ENCODE measurements at places on chromosomes 11 and 22.

DNA sequence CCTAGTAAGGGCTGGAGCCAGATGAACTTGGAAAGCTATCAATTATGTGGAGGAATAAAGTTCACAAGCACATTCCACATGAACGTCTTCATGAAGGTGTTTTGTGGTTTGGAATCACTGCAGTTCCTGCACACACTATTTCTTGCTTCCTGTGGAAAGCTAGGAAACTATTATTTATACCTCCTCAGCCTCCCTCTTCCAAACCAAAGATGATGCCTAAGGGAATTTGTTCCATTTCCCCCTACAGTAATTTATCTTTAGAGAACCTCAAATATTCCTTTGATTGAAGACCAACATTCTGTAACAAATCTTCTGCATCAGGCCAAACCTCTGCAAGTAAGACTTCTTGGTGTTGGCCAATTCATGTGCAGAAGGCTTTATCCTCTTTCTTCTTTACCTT is 115.8 kb upstream of the ARHGAP20 start:
- DNase-seq, result no peak

- DNase-seq, result no peak
Measured at GRCh38 chr11:82872377-82873150, 27.7 kb downstream of the PRCP start.

DNA sequence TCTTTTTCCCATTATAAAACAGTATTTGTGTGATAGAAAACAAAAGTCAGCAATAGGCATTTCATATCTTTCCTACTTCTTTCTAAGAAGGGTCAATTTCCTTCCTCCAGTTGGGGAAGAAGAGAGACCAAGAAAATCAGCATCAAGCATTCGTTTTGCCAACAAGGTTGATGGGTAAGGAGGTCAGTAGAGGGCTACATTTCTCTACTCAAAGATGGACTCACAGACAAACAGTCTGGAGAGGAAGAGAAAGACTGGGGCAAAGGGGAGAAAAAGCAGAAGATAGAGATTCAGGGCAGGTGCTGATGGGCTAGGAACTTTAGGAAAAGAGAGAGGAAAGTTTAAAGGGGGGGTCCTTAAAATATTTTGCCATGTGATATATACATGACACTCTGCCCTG is 8.6 kb upstream of the MTNR1B start:
- DNase-seq, result no peak

- no peak for DNase-seq
Measured at GRCh38 chr11:62604460-62605120, 2.9 kb upstream of the MTA2 start.

- DNase-seq, result no peak
Measured at GRCh38 chr11:14700593-14700992, 57.0 kb downstream of the PDE3B start.

DNA sequence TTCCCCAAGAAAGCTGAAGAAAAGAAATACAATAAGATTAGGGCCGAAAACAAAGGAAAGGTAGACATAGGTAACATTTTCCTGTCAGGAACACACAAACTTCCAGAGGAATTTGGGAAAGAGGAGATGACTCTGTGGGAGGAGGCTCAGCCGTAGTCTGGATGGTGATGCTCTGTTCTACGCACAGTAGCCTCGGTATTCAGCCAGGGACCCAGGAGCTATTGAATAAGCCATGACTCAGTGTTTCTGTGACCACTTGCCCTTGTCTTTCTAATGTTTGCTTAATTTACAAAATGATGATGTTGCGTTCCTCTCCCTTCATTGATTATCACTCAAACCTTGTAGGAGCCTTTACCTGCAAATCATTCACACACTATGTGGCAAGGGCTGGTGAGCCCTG is 745.0 kb downstream of the NTM start:
- no peak for DNase-seq

DNA sequence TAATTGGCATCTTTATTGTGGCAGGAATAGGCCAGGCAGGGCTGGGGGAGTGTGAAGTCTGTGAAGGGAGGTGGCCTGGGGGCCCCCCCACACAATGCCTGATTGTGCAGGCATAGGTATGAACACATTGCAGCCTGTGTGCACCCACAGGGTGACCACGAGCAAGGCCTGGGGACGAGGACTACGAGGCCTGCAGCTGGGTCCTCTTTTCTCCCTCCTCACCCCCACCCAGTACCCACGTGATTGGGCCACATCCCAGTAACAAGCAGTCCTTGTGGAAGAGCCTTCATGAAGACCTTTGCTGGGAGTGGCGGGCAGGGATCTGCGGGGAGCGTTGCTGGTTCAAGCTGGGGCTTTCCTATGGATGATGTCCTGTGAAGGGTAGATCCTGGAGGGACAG is 29.3 kb downstream of the ZBTB16 start:
- no peak for DNase-seq

DNA sequence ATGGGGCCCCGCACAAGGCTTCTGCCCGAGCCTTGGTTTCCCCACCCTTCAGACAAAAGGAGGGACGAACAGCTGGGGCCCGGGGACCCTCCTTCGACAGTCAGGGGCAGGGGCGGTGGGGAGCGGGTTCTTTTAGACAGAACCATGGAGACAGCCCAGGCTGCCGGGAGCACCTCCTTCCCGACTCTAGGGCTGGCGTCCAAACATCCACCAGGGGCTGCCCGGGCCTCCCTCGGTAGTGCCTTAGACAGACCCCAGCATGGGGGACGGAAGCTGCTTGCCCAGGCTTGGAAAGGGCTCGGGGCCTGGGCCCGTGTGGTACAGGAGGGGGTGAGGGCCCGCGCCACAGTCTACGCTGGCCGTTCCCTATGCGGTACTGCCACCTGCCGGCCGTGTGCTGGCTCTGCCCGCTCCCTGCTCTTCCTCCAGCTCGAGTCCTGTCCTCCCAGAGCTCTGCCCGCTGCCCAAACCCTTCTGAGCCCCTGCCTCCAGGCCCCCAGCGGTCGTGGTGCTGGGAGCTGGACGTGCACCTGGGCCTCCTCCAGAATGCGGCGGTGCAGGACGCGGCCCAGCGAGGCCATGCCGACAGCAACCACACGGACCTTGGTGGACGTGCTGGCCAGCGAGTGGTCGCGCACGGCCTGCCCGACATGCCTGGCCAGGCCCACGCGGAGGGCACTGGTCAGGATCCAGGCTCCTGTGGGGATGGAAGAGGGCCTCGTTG is 20.1 kb downstream of the TSSC4 start:
- DNase-seq, result no peak

DNA sequence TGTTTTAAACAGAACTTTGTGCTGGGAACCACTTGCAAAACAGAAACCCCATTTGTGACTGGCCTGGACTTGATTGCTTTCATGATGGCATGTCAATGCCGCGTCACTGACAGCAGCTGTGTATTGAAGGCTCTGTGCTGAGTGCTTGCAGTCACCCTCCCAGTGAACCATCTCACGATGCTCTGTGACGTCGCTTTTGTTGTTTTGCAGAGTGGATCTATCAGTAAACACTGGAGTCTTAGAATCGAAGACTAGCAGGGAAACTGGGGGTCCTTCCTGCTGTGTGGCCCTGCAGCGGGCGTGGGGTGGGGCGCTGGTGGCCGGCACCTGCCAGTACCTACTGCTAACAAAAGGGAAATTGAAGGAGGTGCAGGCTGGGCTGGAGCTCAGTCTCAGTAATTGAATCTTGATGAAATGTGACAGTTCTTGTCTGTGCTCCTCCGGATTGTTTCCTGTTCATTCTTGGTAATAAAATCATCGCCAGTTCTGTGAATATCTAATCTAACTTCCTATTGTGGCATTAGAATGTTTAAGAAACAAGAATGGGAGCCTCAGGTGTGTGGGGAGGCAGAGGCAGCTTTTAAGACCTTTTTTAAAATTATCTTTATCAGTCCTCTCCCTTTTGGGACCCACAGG is 50.5 kb upstream of the PARVG start:
- no peak for DNase-seq

- DNase-seq, result no peak
Measured at GRCh38 chr11:131616481-131617140, 246.2 kb downstream of the NTM start.

- DNase-seq, result no peak
Measured at GRCh38 chr11:35785287-35786167, 123.0 kb downstream of the TRIM44 start.

DNA sequence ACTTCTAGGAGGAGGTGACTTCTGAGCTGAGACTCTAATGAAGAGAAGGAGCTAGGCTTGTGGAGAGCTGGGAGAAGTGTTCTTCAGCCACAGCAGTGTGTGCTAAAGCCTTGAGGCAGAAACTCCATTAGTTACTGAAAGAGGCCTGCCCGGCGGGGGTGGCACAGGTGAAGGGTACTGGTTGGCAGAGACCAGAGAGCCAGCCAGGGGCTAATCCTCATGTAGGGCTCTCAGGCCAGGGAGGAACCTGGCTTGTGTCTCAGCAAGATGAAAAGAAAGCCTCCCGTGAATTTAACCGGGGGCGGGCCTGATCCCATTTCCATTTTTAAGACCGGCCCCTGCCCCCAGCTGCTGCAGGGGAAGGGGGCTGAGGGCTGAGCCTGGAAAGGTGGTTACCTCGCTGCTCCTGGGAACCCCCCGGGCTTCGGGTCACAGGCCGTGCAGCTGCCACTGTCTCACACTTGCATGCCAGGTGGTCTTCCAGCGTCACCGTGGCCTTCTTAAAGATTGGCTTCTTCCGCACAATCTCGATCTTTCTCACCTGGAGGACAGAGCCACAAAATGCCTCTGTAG is 15.0 kb downstream of the PDGFB start:
- DNase-seq, result no peak

- no peak for DNase-seq
Measured at GRCh38 chr11:3340025-3340424, 38.9 kb downstream of the ZNF195 start.

DNA sequence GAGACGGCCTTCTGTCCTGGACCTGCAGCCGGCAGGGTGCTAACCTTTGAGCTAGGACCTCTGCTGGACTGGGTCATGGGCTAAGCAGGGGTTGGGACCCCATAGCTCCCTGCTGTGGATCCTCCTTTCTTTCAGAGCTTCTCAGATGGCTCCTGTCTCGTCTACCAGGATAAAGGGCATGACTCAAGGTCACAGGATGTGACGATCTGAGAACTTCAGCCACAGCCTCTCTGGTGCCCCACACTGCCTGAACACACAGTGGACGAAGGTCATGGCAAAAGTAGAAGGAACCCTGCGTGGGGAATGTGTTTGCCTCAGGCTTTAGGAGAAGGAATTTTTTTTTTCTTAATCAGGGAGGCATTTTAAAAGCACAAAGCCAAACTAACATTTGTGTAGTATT is 196.7 kb downstream of the TRIM29 start:
- no peak for DNase-seq

- DNase-seq, result no peak
Measured at GRCh38 chr11:97772705-97773104, 1248.0 kb upstream of the CNTN5 start.

- DNase-seq, result no peak
Measured at GRCh38 chr11:44968510-44968909, 17.8 kb upstream of the TP53I11 start.

GRCh38 chr11:21675049-21675616 is 517.8 kb upstream of the ANO5 start:
- no peak for DNase-seq

DNA sequence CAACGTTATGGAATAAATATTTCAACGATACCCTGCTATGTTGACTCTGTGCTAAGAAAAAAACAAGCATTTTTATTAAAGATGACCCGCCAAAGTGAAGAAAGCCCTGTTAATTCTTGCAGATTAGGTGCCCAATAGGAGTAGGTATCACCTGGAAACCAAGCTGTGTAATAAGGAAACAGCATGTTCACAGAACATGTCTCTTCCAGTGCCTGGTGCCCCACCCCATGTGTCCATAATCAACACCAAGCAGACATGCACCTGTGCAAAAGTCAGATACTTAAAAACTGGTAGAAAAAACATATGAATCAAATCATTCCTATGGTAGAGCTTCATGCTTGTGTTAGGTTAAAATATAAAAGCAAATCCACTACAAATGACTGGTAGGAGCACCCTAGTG is 327.1 kb downstream of the SHANK2 start:
- no peak for DNase-seq

GRCh38 chr11:110977661-110978060 is 265.4 kb upstream of the ARHGAP20 start:
- no peak for DNase-seq

DNA sequence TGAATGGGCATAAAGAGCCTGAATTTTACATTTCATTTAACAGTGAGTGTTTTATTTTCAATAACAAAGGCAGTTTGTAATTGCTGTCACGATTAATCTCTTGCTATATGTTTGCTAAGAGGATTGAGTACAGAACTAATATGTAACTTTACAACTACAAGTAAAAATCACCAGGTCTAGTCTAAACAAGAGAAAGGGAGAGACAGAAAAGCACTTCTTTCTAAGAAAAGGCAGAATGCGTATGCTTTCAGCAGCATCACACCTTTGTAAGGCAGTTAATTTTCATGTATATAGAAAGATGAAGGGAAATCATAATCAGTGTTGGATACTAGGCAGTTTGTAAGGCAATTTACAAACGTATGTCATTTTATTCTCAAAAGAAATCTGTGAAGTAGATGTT is 169.8 kb downstream of the NELL1 start:
- no peak for DNase-seq

GRCh38 chr22:49564666-49565515 is 262.8 kb downstream of the BRD1 start:
- no peak for DNase-seq

GRCh38 chr22:46042786-46043185 is 65.8 kb upstream of the WNT7B start:
- no peak for DNase-seq

GRCh38 chr11:108516125-108516524 is 17.9 kb upstream of the POGLUT3 start:
- DNase-seq, result no peak

DNA sequence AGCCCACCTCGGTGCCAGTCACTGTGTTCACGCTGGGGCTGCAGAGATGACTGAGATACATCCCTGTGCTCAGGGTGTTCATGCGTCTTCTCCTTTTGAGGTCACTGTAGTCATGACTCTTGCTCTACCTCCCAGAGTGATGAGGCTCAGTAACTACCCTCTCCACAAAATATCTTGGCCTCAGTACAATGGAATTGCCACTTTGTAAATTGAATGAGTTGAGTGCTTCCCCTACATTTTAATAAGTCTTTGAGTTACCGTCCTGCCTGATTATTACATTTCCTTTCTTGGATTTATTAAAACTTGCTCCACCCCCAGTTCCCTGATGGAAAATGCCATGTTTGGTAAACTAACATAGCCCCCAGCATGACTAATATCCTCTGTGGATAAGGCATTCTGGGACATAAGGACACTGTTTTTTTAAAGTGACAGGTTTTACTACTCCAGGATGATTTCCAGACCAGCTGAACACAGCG is 15.9 kb downstream of the PRSS23 start:
- no peak for DNase-seq

DNA sequence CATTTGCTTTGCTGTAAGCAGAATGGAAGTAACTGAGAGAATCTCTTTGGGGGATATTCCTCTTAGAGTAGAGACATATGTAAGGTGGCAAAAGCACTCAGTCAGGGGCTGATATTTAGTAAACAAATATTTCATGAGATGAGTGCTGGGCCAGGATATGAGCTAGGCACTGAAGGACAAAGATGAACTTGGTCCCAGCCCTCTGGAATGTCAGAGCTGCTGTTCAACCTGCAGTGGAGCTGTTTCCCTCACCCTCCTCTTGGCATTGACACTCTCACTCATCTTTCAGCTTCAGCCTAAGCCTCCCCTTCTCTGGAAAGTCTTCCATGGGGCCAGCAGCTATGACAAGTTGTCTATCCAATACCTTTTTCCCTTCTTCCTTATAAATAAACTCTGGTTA is 22.2 kb downstream of the RASSF10 start:
- DNase-seq, result no peak

GRCh38 chr11:131591051-131591461 is 220.6 kb downstream of the NTM start:
- DNase-seq, result no peak

All from cortex of kidney (tissue), 1 donor.